Stimulated activated CD8-positive, alpha-beta memory T cell treated with anti-CD3 and anti-CD28 coated beads, Interleukin-15, amount 100 ng/mL, for 48 hours (primary cell): ENCODE measurements at places on chromosomes 3 and 15.
A peak's percentile ranks its signal among the peaks of the same experiment; 100 is the strongest.

- no peak for DNase-seq
Observed at GRCh38 chr3:107928084-107928445, 162.8 kb downstream of the CD47 start.

DNA sequence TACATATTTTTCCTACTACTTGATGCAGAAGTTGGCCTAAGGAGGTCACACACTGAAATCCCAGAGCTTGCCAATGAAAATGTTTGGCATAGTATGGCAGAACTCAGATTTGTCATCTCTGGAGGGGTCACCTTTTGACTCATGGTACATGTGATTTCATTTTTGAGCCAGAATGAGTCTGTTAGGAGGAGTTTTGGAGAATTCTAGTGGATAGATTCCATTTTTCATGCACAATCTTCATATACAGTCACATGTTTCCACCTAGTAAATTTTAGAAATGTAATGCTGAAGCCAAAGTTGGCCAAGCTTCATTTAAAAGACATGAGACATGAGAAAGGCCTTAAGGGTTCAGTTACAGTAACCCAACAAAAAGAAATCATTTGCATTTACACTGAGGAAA, 97.8 kb upstream of the IGSF10 start:
- DNase-seq, result no peak

- peak; percentile 65 for DNase-seq
Observed at GRCh38 chr3:69085833-69086722, 1.3 kb downstream of the ARL6IP5 start.

DNA sequence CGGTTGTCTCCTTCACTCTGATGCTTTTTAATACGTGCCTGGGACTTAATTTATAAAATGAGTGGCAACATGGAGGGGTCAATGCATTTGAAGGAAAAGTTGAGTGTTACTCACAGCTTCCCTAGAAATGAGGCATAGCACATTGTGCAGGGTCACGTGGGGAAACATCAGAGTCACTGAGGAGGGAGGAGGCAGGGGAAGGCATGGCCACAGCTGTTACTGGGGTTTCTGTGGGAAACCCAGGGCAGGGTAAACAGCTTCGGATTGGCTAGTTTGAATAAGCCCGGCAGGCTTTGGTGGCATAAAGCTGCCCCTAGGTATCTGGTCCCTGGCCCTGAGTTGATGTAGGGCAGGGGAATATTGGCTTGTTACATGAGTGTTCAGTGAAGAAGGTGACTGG, 98.9 kb upstream of the ST8SIA2 start:
- DNase-seq, result no peak

- DNase-seq, result no peak
Observed at GRCh38 chr3:81760215-81760614, 1.2 kb downstream of the GBE1 start.

DNA sequence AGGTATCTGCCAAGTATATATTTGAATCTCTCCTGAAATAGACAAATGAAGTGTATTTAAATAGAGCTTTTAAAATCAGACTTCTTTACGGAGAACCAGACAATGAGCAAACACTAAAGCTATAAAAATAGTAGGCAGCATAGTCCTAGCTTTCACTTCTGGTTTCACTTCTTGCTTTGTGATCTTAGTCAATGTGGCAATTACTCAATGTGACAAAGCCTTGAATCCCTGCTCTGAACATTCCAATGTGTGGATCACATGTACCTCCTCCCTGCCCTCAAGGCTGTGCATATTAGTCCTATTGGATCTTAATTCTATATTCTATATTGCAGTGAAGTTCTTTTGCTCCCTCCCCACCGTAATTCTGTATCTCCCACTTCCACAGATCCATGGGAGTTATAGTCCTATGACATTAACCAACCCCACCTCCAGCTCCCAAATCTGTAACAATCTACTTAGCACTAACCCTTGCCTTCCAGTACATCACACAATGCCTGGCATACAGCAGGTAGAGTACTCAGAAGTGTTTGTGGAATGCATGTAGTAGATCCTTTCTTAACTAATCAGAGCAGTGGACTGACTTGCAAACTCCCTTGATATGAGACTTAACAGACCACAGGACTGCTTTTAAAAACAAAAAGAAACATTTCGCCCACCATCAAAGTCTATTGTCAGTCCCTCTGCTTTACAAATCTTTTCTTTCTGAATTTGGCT, 24.3 kb upstream of the CP start:
- DNase-seq, result no peak

GRCh38 chr3:142896201-142896755, 7.4 kb upstream of the PCOLCE2 start:
- DNase-seq, result no peak

GRCh38 chr15:100833417-100834389, 45.9 kb upstream of the ALDH1A3 start:
- DNase-seq, result no peak

GRCh38 chr15:74960995-74961588, 4.5 kb upstream of the RPP25 start:
- no peak for DNase-seq

DNA sequence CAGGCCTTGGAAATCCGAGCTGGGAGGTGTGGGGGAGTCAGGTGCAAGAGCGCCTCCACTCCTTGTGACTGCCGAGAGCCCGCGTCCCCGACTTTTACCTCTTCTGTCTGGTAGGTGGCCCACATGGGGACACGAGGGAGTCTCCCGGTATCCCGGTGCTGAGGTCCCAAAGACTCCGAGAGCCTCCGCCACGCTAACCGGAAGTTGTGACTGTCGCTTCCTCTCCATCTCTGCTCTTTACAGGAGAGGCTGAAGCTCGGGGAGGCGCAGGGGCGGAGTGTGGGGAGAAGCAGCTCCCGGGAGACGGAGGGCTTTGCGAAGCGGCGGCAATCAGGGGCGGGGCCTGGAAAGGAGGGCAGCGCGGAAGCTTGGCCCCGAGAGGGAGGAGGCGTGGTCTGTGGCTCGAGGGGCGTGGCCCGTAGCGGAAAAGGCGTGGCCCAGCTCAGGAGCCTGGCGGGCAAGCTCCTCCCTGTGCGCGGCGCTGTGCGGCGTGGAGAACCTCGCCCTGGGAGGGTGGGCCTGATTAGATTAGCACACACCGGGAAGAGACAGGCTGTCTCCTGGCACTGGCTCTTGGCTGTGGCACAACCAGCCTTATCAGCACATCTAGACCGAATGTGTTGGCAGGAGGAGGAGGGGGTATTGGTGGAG, 143.9 kb downstream of the GABRB3 start:
- DNase-seq, result no peak

DNA sequence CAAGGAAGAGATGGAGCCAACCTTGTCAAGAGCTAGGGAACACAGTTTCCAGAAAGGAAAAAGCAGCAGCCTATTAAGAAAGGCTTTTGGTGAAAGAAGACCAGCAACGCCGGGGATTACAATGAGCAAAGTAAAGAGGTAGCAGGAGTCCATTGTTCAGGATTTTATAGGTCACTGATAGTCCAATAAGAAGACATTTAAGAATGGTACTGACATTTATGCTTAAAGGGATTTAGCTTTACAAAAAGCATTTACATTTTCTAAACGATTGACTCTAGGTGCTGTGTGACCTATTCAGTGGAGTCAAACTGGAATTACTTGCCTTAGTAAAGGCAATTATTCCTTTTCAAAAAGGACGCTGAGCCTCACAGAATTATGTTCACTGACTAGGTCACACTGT, 40.8 kb downstream of the CSNK1G1 start:
- no peak for DNase-seq

DNA sequence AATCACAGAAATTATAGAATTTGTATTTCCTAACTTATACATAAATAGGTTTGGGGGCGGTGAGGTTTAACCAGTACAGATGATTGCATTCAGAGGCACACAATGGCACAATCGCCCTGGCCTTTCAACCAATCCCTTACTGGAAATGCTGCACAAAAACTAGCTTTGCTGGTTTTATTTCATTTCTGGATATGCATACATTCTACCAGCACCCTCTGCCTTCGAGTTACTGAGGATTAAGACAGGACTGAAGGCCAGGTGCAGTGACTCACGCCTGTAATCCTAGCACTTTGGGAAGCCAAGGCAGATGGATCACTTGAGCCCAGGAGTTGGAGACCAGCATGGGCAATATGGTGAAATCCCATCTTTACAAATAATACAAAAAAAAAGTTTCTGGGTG, 336.1 kb downstream of the ARRDC4 start:
- no peak for DNase-seq

DNA sequence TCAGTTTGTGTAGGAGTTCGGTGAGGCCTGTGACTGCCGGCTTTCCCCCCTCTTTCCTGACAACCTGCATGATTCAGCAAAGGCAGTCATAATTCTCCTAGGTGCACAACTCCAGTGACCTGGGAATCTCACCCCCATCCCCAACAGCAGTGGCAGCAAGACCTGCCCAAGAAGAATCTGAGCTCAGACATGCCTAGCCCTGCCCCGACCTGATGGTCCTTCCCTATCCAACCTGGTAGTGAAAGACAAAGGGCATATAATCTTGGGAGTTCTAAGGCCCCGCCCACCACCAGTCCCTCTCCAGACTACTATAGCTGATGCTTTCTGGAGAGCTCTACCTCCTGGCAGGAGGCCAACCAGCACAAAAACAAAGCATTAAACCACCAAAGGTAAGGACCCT, 44.2 kb upstream of the ZBED2 start:
- DNase-seq, result no peak

DNA sequence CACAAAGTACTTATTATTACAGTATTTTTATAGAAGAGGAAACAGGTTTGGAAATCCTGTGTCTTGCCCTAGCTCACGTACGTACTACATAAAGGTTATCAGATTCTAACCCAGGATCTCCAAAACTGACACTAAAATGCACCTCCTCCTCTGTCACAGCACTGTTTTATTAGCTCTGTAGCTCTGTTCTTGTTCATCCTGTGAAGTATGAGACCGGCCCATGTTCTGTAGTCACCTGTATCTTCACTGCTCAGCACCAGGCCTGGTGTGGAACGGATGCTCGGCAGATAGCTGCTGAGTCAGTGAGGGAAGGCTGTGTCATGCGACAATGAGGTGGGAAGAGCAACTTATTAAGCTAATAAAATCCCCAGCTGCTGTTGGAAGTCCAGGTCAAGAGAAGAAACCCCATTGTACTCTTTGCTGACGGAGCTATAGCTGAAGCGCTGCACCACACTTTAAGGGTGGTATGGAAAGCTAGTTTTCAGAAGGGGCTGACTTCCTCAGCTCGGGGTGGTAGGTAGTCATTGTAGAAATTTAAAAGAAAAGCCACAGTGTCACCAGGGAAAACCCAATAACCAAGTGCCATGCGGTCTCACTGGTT, 22.8 kb downstream of the BCL2A1 start:
- DNase-seq, result no peak

DNA sequence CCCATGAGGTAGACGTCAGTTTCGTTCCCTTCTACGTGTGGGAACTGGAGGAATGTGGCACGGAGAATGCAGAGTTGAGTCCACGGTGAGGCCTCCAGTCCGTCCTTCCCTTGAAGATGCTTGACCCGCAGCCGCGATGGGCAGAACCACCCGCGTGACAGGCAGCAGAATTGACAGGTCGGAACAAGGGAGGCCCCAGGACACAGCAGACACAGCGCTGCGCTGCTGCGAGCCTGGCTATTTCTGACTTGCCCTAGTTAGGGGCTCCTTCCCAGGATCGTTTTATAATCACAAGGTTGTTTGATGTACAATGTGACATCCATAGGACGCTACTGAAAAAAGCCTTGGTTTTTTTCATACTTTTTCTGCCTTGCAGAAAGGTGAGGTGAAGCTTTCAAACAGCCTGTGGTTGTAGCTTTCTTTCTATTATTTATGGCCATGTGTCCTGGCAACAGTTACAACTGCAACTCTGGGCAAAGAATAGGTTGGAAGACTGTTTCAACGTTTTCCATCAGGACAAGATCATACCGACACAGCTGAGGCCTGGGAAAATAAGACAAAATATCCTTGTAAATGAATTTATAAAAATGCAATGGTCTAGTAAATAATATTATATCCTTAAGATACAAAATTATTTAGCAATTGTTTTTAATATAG, 9.6 kb upstream of the TMEM41A start:
- no peak for DNase-seq

GRCh38 chr3:46972396-46972795, 4.1 kb downstream of the CCDC12 start:
- no peak for DNase-seq

DNA sequence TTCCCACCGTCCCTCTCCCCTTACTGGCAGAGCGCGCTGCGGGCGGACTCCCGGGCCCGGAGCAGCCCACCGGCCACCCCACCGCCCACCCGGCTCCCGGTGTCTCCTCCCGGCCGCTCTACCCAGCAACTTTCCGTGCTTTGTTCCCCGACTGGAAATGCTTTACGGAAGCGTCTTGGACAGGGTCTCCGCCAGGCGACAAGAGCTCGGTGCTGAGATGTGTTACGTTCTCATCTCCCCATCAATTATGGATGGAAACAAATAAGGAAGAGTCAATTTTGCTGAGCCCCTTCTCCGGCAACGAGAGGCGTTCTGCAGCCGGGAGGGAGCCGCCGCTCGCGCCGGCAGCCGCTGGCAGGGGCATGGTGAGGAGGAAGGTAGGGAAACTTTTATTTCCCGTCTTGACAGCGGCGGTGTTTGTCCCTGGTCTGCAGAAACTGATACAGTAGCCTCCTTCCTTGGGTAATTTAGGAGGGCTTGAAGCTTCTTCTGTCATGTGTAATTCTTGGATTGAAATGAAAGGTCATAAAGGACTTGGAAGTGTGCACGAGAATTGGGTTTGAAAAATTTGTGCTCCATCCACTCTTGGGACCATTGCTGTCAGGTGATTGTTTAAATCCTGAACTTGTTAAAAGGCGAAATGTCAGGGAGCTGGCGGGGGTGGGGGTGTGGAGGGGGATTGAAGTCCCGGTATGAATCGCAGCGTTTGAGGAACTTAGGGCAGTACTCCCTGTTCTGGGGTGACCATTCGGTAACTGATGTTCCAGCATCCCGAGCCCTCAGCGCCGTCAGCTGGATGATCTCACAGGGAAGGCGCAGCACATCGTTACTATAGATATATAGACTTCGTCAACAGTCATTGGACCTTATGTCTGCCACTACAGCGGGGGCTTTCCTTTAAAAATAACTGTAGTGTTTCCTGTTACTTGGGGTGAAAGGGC, 1.5 kb downstream of the SEMA6D start:
- no peak for DNase-seq

DNA sequence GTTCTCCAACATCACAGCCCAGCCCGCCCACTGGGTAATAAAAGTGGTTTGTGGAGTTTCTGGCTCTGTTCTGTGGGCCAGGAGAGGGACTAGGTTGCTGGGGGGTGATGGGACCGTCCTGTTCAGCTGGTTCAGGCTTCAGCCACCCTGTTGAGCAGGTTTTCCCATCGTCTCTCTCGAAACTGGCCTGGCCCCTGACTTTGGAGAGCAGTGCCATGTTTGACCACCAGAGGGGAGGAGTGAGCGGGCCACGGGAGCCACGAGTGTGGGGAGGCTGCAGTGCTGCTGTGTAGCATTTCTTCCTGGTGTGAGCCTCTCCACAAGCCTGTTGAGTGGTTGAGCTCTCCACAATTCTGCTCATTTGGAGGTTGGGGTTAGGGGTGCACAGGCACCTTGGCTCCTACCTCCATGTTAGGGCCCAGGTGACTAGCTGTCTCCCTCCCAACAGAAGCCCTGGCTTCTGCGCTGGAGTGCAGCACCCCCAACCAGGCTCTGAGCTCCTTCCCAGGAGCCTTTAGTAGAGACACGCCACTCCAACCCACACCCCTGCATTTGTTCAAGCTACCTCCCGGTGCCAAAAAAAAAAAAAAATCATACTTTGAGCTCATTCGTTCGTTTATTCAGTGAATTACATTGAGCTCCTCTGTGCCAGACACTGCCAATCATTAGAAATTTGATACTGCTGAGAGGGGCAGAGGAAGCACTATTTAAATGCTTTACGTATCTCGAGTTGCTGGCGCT, 13.9 kb downstream of the SPINT1 start:
- DNase-seq, result peak; percentile 50

- no peak for DNase-seq
Observed at GRCh38 chr3:133884887-133885711, 10.6 kb downstream of the RAB6B start.

- no peak for DNase-seq
Observed at GRCh38 chr3:195101001-195101583, 169.9 kb downstream of the XXYLT1 start.
